ENCODE measurements at places on chromosomes 7 and 10. TPM values are rescaled to one million over a fixed set of nuclear protein-coding genes. Genes with fewer than 3 reads are reported as not detected.

- peak; percentile 29 for DNase-seq
Measured at GRCh38 chr10:95217476-95217875, 23.4 kb downstream of the ACSM6 start.

The LRCH4 gene
- total RNA-seq, result 92.0 TPM

GRCh38 chr10:22427890-22428571 is 82.7 kb downstream of the SPAG6 start:
- peak; percentile 94 for DNase-seq

The DDC gene
- total RNA-seq, result not detected

The KLF14 gene
- total RNA-seq, result not detected

The STOX1 gene
- 0.58 TPM for total RNA-seq

DNA sequence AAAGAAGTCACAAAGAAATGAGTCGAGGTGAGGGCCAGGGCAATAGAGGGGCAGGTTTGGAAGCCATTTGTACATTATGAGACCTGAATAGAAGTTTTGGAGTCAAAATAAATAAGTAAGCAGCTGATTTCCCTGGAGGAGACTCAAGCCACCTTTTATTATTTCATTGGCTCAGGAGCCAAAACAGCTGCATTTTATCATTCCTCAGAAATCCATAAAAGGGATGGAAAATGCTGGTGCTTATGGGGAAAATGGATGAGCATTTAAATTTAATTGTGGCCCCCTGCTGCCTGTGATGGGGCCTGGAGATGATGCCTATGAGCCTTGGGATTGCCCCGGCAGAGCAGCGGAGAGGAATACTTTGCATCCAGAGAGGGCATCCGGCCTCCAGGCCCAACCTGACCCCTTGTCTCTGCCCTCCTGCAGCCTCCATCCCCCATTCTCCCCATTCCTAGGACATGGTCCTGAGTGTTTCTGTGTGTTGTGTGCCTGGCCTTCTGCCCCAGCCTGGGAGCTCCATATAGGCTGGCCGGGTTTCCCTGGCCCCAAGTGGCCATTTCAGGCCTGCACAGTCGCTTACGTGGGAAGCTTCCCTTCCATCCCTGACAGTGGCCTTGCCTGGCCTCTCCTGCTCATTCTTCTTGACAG is 296.8 kb upstream of the ZMIZ1 start:
- DNase-seq, result no peak

GRCh38 chr10:86299562-86299961 is 67.0 kb downstream of the GRID1 start:
- DNase-seq, result no peak

The OR2A42 gene
- not detected for total RNA-seq

DNA sequence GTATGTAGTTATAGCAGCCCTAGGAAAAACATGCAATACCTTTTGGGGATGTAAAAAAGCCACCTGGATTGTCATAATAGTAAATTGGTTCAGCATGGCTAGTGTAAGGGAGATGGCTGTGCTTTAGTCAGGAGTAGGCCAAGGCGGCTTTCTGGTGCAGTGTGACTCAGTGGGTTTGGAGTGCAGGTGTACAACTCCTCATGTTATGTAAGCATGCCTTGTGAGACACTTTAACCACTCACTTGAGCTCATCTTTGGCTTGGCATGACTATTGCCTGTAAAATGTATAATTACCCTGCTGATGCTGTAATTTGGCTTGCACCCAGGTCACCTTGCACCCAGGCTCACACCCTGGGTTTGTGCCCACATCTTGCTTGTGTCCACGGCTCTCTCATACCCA is 239.2 kb upstream of the GLI3 start:
- DNase-seq, result no peak

The NEUROD6 gene
- total RNA-seq, result not detected

The OR2A1 gene
- total RNA-seq, result not detected

The ABCB1 gene
- 0.29 TPM for total RNA-seq

DNA sequence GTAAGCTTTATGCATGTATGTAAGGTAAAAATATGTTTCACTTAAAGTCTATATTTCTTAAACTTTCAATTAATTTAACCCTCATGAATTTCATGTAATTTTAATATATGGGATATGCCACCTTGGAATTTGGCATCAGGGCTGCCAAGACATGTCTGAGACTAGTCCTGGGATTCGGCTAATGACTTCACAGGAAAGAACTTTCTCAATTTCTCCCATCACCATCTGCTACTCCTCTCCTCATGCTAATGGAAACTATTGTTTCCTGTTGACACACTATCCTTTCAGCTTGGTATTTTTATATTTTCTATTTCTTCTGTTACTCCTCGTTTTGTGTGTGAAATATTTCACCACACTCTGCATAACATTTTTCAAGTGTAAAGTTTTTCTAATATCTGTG is 205.9 kb downstream of the ARL4A start:
- DNase-seq, result no peak

The RHOBTB1 gene
- total RNA-seq, result 20.0 TPM

The FAM24B gene
- total RNA-seq, result 48.2 TPM

The KLLN gene
- 0.77 TPM for total RNA-seq

The ATOH7 gene
- total RNA-seq, result 0.11 TPM

DNA sequence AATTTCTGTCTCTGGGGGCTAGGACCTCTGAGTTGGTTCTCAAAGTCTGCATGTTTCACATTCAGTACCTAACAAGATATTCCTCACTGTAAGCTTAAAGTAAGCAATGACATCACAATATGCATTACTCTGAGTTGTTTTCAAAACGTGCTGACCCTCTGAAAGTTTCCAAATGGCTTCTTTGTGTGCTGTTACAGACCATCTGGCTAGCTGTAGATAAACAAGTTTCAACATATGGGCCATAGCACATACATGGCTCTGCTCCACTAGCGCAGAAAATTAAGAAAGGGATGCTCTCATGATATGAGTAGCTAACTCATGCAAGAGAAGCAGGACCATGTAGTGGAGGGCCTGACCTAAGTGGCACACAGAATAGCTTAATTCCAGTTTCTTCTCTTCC is 119.0 kb downstream of the HTR7 start:
- no peak for DNase-seq

The CHST12 gene
- 9.6 TPM for total RNA-seq

- DNase-seq, result no peak
Measured at GRCh38 chr7:84117304-84117703, 77.3 kb downstream of the SEMA3A start.

The MYL10 gene
- total RNA-seq, result 0.34 TPM

The DMTF1 gene
- 60.7 TPM for total RNA-seq

DNA sequence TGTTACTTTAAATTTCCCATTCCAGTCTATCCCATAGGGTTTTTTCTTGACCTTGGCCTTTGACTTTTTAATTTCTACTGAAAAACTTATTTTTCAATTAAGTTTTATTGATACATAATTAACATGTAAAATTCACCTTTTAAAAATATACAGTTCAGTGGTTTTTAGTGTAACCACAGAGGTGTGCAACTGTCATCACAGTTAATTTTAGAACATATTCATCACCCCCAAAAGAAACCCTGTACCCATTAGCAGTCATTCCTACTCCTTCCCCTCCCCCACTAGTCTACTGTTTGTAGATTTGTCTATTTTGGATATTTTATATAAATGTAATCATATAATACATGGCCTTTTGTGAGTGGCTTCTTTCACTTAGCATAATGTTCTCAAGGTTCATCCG is 96.5 kb upstream of the GJD4 start:
- DNase-seq, result no peak

DNA sequence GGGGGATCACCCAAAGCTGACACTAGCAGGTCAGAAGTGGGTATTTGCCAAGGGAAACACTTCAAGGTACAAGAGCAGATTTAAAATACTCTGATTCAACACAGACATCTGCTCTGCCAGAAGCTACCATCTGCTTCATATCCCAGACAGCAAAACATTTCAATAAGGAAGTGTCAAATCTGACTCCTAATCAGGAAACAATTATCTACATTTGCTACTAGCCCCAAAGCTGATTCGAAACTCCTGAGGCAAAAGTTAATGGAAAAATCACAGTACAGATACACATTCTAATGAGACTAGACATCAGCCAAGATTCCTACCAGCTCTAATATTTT is 48.9 kb downstream of the PARD3 start:
- no peak for DNase-seq

DNA sequence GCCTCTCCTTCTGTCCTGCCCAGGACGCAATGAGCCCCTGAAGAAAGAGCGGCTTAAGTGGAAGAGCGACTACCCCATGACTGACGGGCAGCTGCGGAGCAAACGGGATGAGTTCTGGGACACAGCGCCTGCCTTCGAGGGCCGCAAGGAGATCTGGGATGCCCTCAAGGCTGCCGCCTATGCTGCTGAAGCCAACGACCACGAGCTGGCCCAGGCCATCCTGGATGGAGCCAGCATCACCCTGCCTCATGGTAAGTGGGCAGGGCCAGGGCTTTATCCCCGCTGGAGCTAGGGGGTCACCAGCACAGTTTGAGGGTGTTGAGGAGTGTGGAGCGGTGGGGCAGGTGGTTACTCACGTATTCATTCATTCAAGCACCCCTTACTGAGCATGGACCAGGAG is 4.7 kb upstream of the ANKRD2 start:
- DNase-seq, result no peak

DNA sequence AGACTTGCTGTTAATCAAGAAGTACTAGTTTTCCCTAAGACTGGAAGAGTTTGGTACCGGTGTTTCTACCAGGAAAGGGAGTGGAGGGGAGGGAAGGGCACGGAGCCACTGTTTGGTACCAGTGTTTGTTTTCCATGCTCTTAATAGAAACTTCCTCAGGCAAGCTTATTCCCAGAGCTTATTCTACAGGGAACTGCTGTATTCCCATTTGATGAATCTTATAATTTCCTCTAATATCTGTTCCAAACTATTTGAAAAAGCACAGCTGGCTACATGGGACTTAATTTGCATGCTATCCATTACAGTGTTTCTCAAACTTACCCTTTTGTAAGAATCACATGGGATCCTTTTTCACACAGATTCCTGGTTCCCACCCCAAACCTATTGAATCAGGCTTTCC is 23.7 kb downstream of the SLC26A4 start:
- DNase-seq, result no peak

DNA sequence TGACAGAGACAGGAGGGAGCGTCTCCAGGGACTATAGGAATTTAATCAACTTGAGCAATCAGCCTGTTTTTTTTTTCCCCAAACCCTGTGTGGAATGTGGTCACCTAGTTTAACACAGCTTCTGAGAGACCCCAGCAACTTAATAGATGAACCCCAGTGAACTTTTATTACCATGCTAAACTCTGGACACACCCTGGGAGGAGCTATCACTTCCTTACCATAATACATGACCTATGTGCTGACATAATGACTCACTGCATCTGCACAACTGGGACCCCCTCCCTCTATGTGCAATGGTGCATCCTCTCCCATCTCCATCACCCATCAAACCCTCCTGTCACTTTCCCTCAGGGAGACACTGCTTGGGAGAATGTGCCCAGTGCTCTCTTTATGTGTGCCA is 83.7 kb downstream of the EPC1 start:
- DNase-seq, result peak; percentile 21

- peak; percentile 14 for DNase-seq
Measured at GRCh38 chr7:1058821-1059199, 14.5 kb downstream of the GPR146 start.

GRCh38 chr10:6102128-6102527 is 13.3 kb downstream of the RBM17 start:
- no peak for DNase-seq

The PNLIPRP1 gene
- total RNA-seq, result not detected

Data from LHCN-M2 (cell line).